ENCODE measurements at places on chromosomes 12 and 14.

- DNase-seq: no peak
Measured at GRCh38 chr14:66069830-66070541, 416.2 kb upstream of the CCDC196 start.

- no peak for DNase-seq
Measured at GRCh38 chr12:27859648-27860047, 79.6 kb upstream of the MANSC4 start.

DNA sequence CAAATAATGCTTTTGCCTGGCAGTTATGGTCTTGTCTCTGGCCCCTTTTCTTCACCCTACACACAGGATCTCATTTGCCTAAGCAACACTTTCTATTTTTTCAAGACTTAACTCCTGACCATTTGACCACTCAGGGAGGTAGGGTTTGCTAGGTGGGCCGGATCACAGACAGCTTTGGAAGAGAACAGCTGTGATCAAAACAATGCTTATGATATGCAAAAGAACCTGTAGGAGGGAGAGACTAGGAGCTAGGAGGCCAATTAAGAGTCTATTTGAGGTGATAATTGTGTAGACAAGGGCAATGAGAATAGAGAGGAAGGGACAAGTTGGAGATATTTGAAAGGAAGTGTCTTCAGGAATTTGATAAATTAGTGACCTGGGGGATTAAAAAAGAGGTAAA is 12.3 kb upstream of the DACT1 start:
- peak; percentile 31 for DNase-seq

DNA sequence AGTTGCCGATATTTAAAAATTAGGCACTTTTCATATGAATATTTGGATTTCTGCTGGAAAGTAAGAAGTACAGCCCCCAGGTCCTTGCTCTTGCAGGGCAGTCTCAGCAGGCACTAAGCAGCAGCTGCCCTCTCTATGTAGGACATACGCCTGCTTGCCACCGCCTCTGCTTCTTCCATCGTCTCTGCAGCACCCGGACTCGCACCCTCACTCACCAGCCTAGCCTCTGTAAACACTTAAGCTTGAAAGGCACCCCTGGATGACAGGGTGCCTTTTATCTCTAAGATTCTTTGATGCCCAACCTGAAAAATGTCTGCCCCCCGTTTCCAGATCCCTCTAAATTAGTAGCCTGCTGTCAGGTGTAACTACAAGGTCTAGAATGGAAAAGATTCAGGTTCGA is 19.0 kb downstream of the OTUB2 start:
- DNase-seq: no peak

- no peak for DNase-seq
Measured at GRCh38 chr12:29152981-29153630, 4.0 kb downstream of the FAR2 start.

Measured in NCI-H82 (cell line).